Activated naive CD4-positive, alpha-beta T cell (primary cell): ENCODE measurements at places on chromosomes 16 and 17.

DNA sequence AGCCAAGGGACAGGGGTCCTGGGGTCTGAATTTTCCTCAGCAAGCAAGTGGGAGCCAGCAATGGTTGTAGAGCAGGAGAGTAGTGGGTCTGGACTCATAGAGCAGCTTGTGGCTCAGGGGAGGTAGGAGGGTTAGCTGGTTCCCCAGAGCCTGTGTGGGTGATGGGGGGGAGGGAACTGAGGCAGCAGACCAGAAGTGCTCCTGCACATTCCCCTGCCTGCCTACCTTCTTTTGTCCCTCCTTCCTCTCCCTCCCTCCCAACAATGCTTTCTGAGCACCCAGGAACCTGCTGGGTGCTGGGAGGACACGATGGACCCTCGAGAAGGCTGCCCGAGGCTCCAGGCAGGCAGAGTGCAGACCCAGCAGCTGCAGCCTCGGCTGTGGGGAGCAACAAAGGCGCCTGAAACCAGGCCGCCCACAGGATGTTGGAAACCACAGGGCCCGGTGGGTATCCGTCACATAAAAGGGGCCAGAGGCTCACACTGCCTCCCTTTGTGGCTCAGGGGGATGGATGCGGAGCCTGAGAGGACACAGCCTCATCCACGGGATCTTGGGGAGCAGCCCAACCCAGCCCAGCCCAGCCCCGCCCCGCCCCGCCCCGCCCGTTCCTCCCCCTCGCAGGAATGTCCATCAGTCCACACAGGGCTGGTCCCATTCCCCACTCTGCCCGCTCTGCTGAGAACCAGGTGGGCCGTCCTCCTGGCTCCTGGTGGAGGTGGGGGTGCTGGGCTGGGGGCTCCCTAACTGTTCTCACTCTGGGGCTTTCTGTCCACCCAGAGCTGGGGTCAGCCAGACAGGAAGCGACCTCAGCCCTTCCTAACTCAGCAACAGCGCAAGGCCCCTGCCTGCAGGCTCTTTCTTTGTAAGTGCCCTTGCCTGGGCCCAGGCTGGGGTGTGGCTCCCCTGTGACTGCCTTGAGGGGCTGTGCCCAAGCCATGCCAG lies 1.7 kb upstream of the NLRC3 start:
- peak; percentile 12 for DNase-seq

GRCh38 chr17:81733507-81734404 lies 21.7 kb downstream of the SLC25A10 start:
- DNase-seq: peak; percentile 28

DNA sequence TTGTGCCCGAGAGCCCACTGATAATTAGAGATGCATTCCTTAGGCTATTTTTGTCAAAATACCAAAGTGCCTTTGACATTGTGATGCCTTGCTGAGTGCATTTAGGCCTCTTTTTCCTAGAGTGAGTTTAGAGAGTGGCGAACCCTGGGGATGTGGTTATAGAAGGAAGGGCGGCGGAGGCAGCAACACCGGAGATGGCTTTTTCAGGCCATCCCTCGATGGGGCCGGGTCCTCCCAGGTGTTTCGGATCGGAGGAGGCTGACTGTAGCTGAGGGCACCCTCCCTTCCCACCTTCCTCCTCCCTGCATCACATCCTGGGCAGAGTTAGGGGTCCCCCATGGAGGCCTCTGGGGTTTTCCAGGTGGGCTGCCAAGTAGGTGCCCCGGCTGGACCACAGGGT lies 6.6 kb upstream of the SNAI3 start:
- no peak for DNase-seq

DNA sequence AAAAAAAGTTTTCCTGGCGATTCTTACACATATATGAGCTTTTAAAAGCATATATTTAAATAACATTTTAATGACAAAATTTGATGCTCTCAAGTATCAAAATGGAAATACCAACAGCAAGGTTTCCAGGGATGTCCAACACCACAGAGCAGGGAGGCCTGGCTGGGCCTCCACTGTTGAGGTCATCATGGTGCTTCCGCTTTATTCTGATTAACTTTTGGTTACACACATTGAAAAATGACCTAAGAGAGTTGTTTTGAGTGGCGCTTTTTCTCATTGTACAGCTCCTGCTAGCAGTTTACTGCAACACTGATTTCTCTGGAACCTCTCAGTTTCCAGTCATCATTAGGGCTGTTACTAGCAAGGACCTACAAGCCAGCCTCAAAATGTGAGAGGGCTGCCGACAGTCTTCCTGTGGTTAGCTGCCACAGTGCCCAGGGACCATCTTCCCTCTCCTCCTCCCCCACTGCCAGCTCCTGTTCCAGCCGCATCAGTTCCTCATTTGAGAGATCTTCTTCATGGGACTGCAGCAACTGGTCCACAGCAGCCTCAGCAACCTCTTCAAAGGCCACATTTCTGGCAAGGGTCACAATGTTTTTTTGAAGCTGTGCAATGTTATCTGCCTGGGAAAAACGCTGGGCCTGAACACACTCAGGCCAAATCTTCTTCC lies 21.3 kb downstream of the DEF8 start:
- no peak for DNase-seq
